Astrocyte (in vitro differentiated cells and primary cell): ENCODE measurements at places on chromosomes 4 and X. TPM values are rescaled to one million over a fixed set of nuclear protein-coding genes. Genes with fewer than 3 reads are reported as not detected.

DNA sequence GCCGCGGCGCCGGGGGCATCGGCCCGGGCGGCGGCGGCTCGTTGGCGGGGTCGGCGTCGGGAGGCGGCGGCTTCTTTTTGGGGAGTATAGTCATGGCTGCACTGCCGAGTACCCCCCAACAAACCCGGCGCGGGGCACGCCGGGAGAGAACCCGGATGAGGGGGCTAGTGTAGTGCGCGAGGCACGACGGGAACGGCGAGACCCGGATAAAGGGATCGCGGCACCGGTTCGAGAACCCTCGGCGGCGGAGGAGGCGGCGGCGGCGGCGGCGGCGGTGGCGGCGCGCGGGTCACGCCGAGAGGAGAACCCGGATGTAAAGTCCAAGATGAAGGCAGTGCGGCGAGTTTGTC, at the start of gene OTUD5:
Gene OTUD5 (minus strand): TSS at position 131 of the 350 bp plus-strand sequence. CDS start 37 bp downstream, at position 94.
- no peak for DNase-seq

- DNase-seq = no peak
Observed at GRCh38 chr4:112946127-112946526, 103.3 kb upstream of the ANK2 start.

DNA sequence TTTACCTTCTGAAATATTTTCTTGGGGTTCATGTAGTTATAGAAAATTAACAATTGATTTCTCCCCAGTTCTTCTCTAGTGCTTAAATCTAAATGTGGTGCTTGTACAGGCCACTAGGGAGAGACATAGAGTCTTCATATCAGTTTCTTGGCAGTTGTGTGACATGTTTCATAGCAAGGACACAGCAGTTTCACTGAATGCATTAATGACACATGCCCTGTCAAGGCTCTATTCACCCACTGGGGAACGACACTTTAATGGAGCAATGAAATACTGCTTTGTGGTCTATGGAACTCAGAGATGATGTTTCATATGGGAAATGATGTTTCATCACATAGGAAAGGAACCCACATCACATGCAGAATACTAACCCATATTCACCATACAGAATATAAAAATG, 2.8 kb downstream of the VEGFC start:
- peak; percentile 56 for DNase-seq

- DNase-seq = no peak
Observed at GRCh38 chr4:173360587-173361221, 10.1 kb upstream of the SAP30 start.

DNA sequence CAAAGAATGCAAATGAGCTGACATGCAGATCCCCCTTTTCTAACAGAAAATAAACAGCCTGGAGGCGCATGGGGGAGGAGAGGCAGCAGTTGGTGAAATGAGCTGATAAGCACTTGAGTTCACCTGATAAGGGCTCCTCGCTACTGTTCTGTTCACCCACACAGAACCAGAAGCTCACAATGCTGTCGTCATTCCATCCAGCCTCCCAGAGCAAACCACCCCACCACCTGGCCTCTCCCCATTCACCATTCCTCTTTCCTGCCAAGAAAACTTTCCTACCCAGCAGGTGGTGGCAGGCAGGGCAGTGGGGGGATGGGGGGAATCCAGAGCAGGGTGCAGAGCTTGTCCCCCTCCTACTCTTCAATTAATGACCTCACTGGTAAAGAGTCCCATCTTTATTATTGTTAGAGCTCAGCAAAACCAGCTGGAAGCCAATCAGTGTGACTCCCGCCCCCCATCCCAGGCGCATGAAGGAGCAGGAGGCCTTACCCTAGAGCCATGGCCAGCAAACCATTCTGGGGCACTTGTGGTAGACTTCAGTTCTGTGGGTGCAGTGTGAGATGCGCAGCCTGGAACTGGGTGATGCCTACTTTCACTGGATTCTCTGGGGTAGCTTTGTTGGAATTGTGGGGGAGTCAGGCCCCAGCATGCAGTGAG, 350.3 kb downstream of the ZIC3 start:
- DNase-seq = no peak

GRCh38 chr4:150323406-150324325, 245.4 kb downstream of the DCLK2 start:
- DNase-seq = no peak

GRCh38 chr4:7792616-7793015, 147.0 kb downstream of the AFAP1 start:
- DNase-seq = peak; percentile 31

GRCh38 chr4:121651597-121651996, 45.2 kb downstream of the ANXA5 start:
- DNase-seq = no peak

DNA sequence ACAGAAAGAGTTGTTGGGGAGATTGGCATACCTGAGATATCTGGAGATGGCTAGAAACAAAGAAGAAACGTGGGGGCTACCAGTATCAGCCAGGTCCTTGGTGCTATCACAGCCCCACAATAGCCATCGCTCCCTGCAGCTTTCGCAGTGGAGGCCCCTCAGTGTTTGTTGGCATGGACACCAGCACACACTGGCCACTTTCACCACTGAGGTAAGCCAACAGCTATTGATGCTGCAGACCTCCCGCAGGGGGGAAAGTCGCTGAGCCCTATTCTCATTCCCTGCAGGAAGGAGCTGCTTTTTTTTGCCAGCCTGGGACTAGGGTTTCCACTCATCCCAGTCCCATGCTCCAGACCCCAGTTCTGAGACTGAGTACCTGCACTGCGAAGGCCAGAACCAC, 879.2 kb upstream of the IGFBP7 start:
- no peak for DNase-seq

- DNase-seq = no peak
Observed at GRCh38 chr4:182914357-182914756, 2.8 kb downstream of the DCTD start.

DNA sequence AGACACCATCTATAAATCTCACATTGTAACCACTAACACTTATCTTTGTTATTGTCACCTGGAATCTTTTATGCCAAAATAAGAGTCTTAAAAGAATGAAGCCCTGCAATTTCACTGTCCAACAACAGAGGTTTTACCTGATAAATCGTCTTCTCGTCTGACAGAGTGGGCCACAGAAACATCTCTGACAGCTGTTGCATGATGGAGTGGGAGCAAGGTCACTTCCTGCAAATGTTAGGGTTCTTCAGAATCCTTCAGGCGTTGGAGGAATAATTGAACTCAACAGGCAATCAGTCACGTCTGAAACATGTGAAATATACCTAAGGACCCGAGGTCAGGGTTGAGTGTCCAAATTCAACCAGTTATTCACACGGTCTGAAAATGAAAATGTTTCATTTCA, 353.6 kb downstream of the TRIML1 start:
- no peak for DNase-seq

DNA sequence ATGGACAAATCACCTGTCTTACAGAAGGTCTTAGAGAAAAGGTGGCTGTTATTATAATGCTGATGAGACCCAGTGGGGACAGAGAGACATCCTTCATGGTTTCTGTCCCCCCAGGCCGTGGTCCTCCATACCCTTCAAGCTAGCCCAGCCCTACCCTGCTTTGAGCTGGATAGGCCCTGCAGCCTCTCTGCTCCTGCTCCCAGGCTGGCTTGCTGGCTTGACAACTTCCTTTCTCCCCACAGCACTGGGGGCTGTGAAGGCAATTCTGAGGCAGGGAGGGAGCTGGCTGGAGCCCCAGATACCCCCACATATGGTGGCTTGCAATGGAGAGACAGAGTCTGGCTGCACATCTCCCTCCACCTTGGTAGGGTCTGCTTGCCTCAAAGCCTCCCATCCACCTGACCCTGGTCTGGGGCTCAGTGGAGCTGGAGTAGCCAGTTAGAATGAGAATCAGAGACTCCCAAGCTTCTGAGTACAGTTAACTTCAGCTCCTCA, 118.2 kb downstream of the PJA1 start:
- DNase-seq = no peak

GRCh38 chr4:76958891-76959290, 9.3 kb downstream of the SEPTIN11 start:
- no peak for DNase-seq

- no peak for DNase-seq
Observed at GRCh38 chrX:145475725-145476124, 228.4 kb downstream of the SPANXN1 start.

- DNase-seq = no peak
Observed at GRCh38 chr4:147674496-147674895, 9.5 kb downstream of the PRMT9 start.

DNA sequence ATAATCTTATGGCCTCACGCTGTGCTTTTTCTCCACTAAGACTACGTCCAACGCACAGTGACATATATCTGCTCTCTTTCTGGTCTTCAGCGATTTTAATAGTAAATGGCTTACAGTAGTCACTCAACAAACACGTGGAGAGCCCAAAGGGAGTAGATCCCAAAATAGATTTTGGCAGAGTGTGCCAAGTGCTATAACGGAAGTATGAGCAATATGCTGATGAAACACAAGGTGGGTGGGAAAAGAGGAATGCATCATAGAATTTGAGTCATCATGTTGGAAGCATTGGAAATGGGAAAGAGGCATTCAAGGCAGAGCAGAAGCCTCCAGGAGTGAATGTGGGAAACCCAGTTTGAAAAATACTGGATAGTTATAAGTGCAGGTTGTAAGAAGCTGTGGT, 129.1 kb upstream of the LDB2 start:
- peak; percentile 99 for DNase-seq

DNA sequence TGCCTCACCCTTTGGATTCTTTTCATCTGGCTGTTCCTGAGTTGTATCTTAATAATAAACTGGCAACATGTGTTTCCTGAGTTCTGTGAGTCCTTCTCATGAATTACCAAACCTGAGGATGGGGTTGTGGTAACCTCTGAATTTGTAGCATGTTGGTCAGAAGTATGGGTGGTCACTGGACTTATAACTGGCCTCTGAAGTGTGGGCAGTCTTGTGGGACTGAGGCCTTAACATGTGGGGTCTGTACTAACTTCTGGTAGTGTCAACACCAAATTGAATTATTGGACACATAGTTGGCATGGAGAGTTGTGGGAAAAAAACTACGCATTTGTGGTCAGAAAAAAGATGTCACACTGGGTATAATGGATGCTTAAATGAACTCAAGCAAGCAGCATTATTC, 45.0 kb upstream of the TNIP3 start:
- peak; percentile 38 for DNase-seq

GRCh38 chr4:135201081-135201480, 999.5 kb upstream of the PABPC4L start:
- peak; percentile 74 for DNase-seq

DNA sequence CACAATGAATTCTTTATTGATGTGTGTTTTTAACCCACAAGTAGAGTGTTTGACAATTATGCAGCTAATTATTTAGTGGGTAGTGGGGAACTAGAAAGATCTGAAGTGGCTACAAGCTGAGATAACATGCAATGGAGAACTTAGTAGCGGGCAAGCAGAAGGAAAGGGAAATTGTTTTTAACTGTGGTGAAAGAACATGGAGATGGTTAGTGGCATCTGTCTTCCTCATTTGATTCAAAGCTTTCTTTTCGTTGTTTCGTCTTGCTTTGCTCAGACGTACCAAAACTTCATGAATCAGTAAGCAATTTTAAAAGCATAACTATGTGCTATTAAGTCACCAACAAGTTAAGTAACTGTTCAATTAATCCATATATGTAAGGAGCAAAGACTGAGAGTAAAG, 169.9 kb downstream of the BANK1 start:
- DNase-seq = no peak

- no peak for DNase-seq
Observed at GRCh38 chr4:19999276-19999675, 252.4 kb upstream of the SLIT2 start.

- no peak for DNase-seq
Observed at GRCh38 chr4:106422766-106423165, 54.2 kb upstream of the GIMD1 start.

Gene PDK3
- 4.6 and 6.6 TPM in 2 replicates for total RNA-seq

Gene LPAR4
- total RNA-seq = 4.8 and 7.0 TPM in 2 replicates

Gene CT83
- total RNA-seq = not detected in 2 replicates

Gene FGG
- total RNA-seq = not detected in 2 replicates

Gene TIMM17B
- total RNA-seq = 57.7 and 58.2 TPM in 2 replicates

Gene COL4A5
- 57.1 and 57.9 TPM in 2 replicates for total RNA-seq

Gene GAGE12F
- not detected in 2 replicates for total RNA-seq
